Naive thymus-derived CD4-positive, alpha-beta T cell (primary cell): ENCODE measurements at places on chromosomes 7 and 10. TPM values are rescaled to one million over a fixed set of nuclear protein-coding genes. Genes with fewer than 3 reads are reported as not detected.

Gene OR2A12
- polyA plus RNA-seq, result not detected

- no peaks in the 10 kb centered on the region for H3K36me3 ChIP-seq
- no peak overlapping the region for H3K27ac ChIP-seq
- no peak for DNase-seq
- H3K27me3 ChIP-seq, result no peaks in the 10 kb centered on the region
- H3K4me1 ChIP-seq, result no peaks in the 10 kb centered on the region
These were observed 208.6 kb downstream of the SKAP2 start for GRCh38 chr7:26655781-26656180.

- H3K4me1 ChIP-seq, result no peaks in the 10 kb centered on the region
- no peak for DNase-seq
- no peak overlapping the region for H3K27ac ChIP-seq
- H3K4me3 ChIP-seq, result no peak overlapping the region
- no peaks in the 10 kb centered on the region for H3K36me3 ChIP-seq
These were observed 319.4 kb upstream of the GALNT17 start for GRCh38 chr7:70812511-70812910.

DNA sequence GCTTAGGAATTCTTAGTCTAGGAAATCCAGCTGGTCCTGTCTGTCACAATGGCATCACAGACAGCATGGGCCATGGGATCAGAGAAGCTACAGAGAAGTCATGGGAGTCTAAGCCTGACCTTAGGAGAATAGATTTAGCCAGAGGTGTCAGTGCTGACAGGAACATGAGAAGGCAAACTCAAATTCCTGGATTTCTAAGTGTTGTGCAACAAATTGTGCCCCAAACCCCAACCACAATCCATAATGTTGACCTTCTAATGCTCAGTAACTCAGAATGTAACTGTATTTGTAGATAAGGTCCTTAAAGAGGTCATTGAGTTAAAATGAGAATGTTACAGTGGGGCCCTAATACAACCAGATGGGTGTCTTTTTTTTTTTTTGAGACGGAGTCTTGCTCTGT, 95.9 kb upstream of the RHOBTB1 start:
- no peak overlapping the region for H3K4me3 ChIP-seq
- DNase-seq, result no peak
- H3K27me3 ChIP-seq, result no peaks in the 10 kb centered on the region
- H3K27ac ChIP-seq, result no peak overlapping the region

Gene RET
- not detected for polyA plus RNA-seq
